HCT116 (cell line): ENCODE measurements at places on chromosomes 7 and 10. TPM values are rescaled to one million over a fixed set of nuclear protein-coding genes. Genes with fewer than 3 reads are reported as not detected.
A peak's percentile ranks its signal among the peaks of the same experiment; 100 is the strongest.

Gene ABCB1
- total RNA-seq = 1.8 TPM

Gene TBL2
- 55.0 TPM for total RNA-seq

Gene GDF2
- total RNA-seq = not detected

Gene GPER1
- total RNA-seq = 1.2 TPM

Gene AMZ1
- not detected for total RNA-seq

Gene KCNIP2
- 8.5 TPM for total RNA-seq

Gene PRKG1
- 1.4 TPM for total RNA-seq

Gene AKR1C8
- not detected for total RNA-seq

Gene MGAM2
- total RNA-seq = 0.05 TPM

Gene CLRN3
- total RNA-seq = 0.39 TPM

DNA sequence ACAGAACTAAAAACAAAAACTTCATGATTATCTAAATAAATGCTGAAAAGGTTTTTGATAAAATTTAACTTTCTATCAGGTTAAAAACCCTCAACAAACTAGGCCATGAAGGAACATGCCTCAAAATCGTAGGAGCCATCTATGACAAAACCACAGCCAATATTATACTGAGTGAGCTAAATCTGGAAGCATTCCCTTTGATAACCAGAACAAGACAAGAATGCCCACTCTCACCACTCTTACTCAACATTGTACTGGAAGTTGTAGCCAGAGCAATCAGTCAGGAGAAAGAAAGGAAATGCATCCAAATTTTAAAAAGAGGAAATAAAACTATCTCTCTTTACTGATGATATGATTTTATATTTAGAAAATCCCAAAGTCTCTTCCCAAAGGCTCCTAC lies 228.7 kb downstream of the CHRM2 start:
- no peak for DNase-seq

DNA sequence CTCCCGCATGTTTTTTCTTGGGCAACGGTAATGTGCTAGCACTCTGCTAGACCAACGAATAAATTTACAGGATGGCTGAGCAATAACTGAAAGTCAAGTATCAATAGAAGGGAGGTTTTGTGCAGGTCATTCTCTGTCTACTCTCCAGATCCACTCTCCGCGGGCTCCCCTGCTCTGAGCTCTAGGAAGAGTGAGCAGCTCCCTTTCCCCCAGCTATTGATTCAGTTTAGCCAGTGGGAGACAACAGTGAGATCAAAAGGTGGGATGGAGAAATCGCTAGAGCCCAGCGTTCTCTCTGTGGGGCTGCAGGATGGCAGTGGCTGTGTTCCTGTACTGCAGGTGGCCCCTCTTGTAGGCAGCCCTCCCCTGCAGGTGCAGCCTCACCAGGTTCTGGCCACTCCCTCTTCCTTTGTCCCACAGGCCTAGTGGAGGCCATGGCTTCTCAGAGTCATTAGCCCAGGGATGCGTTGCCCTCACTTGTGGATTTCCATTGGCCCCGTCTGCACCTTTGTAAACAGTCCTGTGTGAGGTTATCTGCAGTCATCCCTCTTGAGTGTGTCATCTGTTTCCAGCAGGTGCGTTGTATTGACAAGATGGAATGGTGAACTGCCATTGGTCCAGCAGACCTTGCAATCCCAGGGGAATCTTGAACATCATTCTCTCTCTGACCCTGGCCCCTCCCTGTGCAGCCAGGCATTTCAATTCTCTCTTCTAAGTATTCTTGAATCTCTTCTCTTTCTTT lies 11.1 kb downstream of the MSRB2 start:
- no peak for DNase-seq

GRCh38 chr7:77157446-77157845 lies 35.0 kb downstream of the CCDC146 start:
- no peak for DNase-seq

- no peak for DNase-seq
These were observed 14.0 kb downstream of the RASGEF1A start for GRCh38 chr10:43252783-43253341.

DNA sequence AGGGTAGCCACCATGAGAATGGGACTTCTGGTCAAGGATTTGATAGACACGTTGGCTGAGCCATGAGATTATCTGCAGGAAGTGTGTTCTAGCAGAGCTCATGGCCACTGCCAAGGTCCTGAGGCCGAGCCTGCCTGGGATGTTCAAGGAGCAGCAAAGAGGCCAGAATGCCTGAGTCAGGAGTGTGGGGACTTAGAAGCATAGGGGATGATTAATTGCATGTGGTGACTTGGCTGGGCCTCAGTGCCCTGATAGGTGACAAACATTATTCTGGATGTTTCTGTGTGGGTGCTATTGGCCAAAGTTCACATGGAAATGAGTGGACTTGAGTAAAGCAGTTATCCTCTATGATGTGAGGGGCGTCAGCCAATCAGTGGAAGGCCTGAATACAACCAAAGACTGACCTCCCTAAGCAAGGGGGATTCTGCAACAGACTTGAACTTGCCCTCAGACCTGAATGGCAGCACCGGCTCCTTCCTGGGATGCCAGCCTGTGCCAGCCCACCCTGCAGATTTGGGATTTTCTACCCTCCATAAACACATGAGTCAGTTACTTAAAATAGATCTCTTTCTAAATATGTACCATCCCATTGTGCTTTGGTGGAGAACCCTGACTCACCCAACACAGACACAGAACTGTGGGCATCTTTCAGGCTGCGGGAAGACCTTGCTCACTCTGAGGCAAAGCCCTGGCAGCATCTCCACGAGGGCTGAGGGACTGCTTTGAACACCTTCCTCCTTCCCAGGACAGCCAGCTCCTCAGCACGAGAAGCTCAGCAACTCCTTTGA lies 363.9 kb upstream of the MGMT start:
- no peak for DNase-seq

GRCh38 chr10:52232561-52233350 lies 81.3 kb upstream of the DKK1 start:
- no peak for DNase-seq

DNA sequence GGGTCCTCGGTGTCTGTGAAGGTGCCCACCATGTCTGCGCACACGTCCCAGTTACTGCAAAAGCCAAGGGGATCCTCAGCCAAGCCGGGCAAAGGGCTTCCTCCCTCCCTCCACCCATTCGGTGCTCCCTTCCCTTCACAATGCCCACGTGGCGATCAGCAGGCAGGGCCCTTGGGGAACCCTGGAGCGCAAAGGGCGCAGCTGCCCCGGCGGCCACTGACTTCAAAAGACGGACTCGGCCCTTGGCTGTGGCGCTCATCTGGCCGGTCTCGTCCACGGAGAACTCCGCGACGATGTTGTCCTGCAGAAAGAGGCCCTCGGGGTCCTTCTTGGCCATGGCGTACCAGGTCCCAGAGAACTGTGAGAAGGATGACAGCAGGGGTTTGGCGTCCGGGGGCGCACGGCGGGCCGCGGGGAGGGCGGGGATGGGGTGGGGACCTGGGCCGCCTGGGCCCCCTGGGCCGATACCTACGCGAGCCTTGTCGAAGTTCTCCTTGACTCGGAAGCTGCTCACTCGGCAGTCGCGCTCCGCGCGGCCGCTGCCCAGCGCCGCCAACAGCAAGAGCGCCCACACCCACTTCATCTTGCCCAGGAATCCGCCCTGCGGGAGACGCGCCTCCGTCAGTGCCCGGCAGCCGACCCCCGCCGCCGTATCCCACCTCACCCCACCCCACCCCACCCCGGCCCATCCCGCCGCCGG lies 439 bp downstream of the RBP4 start:
- DNase-seq = no peak

DNA sequence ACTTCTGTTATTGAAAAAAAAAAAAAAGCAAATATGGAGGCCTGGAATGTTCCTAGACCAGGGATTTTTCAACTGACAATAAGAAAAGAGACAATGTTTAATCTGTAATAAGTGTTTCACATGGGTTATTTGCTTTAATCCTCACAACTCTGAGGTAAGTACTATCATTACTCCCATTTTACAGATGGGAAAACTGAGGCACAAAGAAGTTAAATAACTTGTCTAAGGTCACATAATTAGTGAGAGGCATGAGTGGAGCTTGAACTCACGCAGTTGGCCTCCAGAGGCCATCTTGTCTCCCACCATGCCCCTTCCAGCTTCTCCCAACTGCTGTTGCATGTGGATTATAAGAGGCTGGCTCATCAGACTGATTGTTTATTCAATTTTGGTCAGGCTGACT lies 36.6 kb upstream of the CREB5 start:
- DNase-seq = no peak

DNA sequence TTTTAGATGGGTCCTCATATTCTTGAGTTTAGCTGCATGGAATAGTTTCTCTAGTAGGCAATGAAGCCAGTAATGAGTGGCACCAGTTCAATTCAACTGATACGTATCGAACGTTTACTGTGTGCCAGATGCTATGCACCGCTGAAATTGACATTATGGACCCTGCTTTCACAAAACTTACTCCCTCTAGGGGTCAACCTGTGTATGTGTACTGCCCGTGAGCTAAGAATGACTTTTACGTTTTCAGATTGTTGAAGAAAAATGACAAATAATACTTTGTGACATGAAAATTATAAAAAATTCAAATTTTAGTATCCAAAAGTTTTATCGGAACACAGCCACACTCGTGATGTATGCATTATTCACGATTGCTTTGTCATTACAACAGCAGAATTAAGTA lies 95.5 kb downstream of the ZMYND11 start:
- DNase-seq = peak; percentile 8

DNA sequence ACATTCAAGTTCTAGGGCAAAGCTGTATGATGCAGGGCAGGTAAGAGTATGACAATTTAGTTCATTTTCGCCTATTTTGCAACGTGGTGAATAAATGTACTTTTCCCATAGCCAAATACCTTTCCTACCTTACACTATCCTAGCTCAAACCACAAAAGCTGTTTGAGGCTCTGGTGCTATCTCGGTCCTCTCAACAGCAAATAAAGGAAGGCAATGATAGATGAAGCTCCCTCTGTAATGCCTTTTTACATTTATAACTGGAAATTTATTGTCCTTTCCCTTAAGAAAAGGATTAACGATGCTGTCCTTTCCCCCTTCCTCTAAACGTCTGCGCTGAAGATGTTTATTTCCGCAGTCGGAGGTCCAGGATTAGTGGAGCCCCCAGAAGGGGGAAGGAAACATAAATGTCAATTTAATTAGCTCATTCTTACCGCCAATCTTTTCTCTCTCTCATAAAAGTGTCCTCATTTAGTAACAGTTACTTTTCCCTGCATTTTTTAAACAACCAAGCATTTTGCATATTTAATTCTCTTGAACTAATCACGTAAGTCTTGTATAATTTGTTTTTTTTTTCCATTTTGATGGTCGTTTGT lies 114.6 kb downstream of the PIP4K2A start:
- no peak for DNase-seq
